ENCODE measurements at places on chromosomes 6 and 20. TPM values are rescaled to one million over a fixed set of nuclear protein-coding genes. Genes with fewer than 3 reads are reported as not detected.

DNA sequence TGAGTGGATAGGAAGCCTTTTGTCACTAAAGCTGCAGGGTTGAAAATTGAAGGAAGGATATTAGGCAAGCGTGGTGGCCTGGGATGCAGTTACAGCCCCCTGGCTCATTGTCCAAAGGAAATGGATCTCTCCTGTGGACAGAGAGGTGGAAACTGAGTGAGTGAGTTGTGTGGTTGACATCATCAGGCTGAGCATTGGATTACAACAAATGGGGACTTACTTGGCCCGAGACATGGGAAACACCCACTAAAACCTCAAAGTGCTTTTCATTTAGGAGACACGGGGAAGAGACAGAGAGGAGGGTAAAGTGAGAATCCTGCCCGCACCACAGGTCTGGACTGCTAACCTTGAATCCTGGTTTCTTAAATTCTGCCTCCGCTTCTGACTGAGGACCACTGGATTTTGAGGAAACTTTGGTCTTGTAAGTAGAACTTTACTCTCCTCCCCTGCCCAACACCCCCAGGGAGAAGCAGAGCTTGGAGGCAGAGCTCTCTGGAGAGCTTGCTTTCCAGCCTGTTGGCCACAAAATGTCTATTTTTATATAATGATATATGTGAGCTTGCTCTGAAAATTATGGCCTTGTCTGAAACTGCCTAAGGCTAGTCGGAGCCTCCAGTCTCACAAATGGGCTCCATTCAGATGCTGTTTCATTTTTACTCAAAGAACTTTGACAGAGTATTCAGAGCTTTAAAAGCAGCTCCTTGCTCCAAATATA lies at the start of gene PKIG:
Gene PKIG (plus strand): TSS at position 269 of the 715 bp plus-strand sequence. CDS start 31,978 bp downstream, outside the sequence.
- peak within 1 kb of the TSS; percentile 80 for H3K27ac ChIP-seq
- H3K27me3 ChIP-seq: no peaks in the 10 kb centered on the region
- no peaks in the 10 kb centered on the region for H3K36me3 ChIP-seq
- H3K4me3 ChIP-seq: peak within 1 kb of the TSS; percentile 7

DNA sequence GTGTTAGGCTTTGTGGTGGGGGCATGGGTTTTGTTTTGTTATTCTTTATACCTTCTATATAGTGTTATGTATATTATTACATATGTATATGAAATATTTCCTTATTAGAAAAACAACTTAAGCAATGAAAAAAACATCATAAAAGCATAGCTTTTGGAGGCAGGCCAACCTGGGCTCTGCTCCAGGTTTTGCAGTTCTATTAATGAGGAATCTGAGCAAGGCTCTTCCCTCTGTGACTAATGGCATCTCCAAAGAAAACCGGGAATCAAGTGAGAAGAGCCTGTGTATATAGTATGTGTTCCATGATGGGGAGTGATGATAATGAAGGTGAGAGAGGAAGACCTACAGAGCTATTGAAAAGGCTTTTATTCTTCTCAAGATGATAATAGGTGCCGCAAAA lies 291.1 kb downstream of the CLIC5 start:
- peaks cover 4% of the 10 kb centered on the region for H3K27me3 ChIP-seq
- no peak overlapping the region for H3K27ac ChIP-seq
- DNase-seq: no peak
- H3K36me3 ChIP-seq: no peaks in the 10 kb centered on the region
- no peak overlapping the region for H3K4me3 ChIP-seq

- no peak overlapping the region for H3K4me3 ChIP-seq
- peaks cover 42% of the 10 kb centered on the region for H3K4me1 ChIP-seq
- H3K27ac ChIP-seq: peak overlapping the region; percentile 73
- H3K36me3 ChIP-seq: no peaks in the 10 kb centered on the region
- no peaks in the 10 kb centered on the region for H3K27me3 ChIP-seq
These were observed 53.1 kb downstream of the NINL start for GRCh38 chr20:25532015-25532751.

The GNRH2 gene
- total RNA-seq: not detected

The LAMP5 gene
- total RNA-seq: 66.8 TPM

DNA sequence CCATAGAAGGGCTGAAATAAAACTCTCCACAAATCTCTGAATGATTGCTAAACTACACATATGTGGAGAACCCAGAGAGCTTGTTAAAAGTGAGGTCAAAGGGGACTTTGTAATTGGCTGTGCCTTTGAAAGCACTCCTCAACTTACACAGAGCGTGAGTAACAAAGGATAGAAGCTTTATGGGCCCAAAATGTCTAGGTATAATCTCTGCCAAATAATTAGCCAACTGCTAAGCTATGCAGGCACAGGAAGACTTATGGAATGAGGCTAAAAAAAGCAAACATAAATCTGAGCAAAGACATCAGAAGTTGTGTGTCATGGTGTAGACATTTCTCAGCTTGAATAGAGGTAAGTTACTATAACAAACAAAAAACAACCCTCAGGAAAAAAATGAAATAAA lies 23.3 kb upstream of the UST start:
- no peaks in the 10 kb centered on the region for H3K4me1 ChIP-seq
- H3K36me3 ChIP-seq: no peaks in the 10 kb centered on the region
- H3K4me3 ChIP-seq: no peak overlapping the region
- no peaks in the 10 kb centered on the region for H3K27me3 ChIP-seq
- no peak overlapping the region for H3K27ac ChIP-seq

- no peak for DNase-seq
- no peaks in the 10 kb centered on the region for H3K36me3 ChIP-seq
- H3K4me1 ChIP-seq: peaks cover 5% of the 10 kb centered on the region
- no peaks in the 10 kb centered on the region for H3K27me3 ChIP-seq
These were observed 67.9 kb downstream of the BANF2 start for GRCh38 chr20:17767624-17768023.

The ZFP57 gene
- not detected for total RNA-seq

GRCh38 chr20:1321654-1321939 lies 7.3 kb downstream of the SDCBP2 start:
- H3K4me1 ChIP-seq: peaks cover 10% of the 10 kb centered on the region
- H3K36me3 ChIP-seq: no peaks in the 10 kb centered on the region
- no peaks in the 10 kb centered on the region for H3K27me3 ChIP-seq
- DNase-seq: no peak
- H3K4me3 ChIP-seq: no peak overlapping the region
- H3K27ac ChIP-seq: no peak overlapping the region
